ENCODE measurements at places on chromosomes 6 and 20.

- peak; percentile 19 for DNase-seq
Observed at GRCh38 chr6:27280064-27280539, 32.0 kb downstream of the POM121L2 start.

DNA sequence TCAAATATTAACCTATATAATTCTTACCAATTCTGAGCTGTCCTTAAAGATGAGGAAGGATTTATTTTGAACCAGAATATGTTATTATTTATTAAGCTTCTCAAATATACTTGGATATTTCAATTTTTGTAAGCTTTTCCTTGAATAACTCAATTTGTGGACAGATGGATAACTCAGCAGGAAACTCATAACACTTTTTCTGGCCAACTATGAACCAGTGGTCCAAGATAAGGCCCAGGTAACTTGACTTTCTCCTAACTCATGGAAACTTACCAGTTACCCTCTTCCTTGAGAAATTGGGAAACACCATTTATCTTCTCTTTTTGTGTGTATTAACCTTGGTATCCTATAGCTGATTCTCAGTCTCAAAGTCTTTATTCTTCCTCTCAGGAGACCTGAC is 427.5 kb upstream of the SYNCRIP start:
- DNase-seq: no peak

DNA sequence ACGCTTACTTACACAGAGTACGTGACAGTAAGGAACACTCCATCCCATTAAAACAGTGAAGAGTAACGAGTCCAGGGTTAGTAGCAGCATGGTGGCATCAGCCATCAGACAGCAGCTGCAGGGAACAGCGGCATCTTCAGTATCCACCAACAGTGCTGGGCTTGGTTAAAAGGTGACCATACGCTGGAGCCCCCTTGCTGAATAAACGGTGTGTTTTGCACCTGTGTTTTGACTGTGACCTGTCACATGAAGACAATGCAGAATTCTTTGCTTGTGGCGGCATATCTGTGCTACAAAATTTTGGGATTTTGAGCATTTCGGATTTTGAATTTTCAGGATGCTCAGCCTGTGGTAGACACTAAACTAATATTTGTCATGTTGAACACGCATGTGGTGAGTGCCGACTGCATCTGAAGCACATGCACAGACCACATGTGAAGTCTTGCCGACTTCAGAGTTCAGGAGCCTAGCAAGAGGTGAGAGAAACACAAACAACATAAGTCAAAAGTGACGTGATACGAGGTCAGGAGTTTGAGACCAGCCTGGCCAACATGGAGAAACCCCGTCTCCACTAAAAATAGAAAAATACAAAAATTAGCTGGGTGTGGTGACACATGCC is 69.3 kb upstream of the FRMD1 start:
- no peak for DNase-seq

GRCh38 chr6:4802312-4802935 is 26.2 kb downstream of the CDYL start:
- DNase-seq: no peak

DNA sequence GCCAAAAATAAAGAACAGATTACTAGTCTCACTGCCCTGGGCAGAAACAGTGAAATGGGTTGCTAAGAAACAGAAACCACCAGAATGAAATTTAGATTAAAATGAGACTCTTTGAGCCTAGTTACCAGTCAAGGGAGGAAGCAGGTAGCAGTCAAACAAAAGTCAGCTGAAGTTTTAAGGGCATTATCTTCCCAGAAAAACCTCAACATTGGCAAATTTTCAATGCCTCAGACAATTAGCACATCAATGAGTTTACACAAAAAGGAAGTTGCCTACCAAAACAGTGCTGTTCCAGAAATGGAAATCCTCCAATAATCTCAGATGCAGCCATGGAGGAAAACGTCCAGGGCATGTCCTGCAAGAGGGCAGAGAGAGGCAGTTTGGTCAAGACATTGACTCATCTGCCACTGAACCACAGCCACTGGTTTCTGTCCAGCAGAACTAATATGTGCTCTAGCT is 399.7 kb upstream of the ADGRB3 start:
- no peak for DNase-seq

Measured in NCI-H446 treated with DMSO at 0.1 percent for 48 hours (cell line).